ENCODE measurements at places on chromosomes 4 and X. TPM values are rescaled to one million over a fixed set of nuclear protein-coding genes. Genes with fewer than 3 reads are reported as not detected.

GRCh38 chrX:14411326-14411725, 118.0 kb upstream of the GLRA2 start:
- no peak overlapping the region for H3K27ac ChIP-seq
- no peaks in the 10 kb centered on the region for H3K36me3 ChIP-seq
- H3K27me3 ChIP-seq = no peaks in the 10 kb centered on the region
- no peak overlapping the region for H3K4me3 ChIP-seq

GRCh38 chrX:72243472-72243871, 4.6 kb upstream of the ERCC6L start:
- no peak for DNase-seq
- no peaks in the 10 kb centered on the region for H3K27me3 ChIP-seq
- H3K27ac ChIP-seq = no peak overlapping the region
- H3K4me3 ChIP-seq = no peak overlapping the region
- no peaks in the 10 kb centered on the region for H3K36me3 ChIP-seq

- H3K27ac ChIP-seq = no peak overlapping the region
- no peak overlapping the region for H3K4me3 ChIP-seq
- H3K27me3 ChIP-seq = no peaks in the 10 kb centered on the region
Measured at GRCh38 chr4:145003675-145004074, 94.3 kb downstream of the ANAPC10 start.

DNA sequence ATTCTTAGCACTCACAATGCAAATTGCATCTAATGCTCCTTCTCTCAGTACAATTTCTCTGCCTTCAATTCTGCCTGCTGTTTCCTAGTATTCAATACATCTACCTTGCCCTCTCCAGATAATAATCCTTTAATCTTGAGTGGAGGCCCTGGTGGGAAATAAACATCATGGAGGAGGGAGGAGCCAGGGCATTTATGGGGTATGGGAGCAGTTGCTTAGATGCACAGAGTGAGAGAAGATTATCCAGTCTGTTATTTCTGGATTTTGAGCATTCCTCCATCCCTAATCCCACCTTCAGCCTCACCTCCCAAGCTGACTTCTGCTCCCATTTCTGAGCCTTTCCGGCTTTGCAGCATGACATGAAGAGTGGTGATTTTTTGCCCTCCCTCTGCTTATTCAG, 127.9 kb upstream of the PPP3CA start:
- no peak overlapping the region for H3K27ac ChIP-seq
- no peaks in the 10 kb centered on the region for H3K4me1 ChIP-seq
- no peak for DNase-seq
- no peak overlapping the region for H3K4me3 ChIP-seq
- no peaks in the 10 kb centered on the region for H3K36me3 ChIP-seq
- peaks cover 11% of the 10 kb centered on the region for H3K27me3 ChIP-seq

- H3K4me3 ChIP-seq = no peak overlapping the region
- H3K36me3 ChIP-seq = no peaks in the 10 kb centered on the region
- H3K4me1 ChIP-seq = no peaks in the 10 kb centered on the region
- H3K27ac ChIP-seq = no peak overlapping the region
Measured at GRCh38 chrX:8305350-8305749, 134.3 kb upstream of the VCX2 start.

GRCh38 chr4:128376958-128377357, 89.3 kb upstream of the PGRMC2 start:
- peaks cover 2% of the 10 kb centered on the region for H3K4me1 ChIP-seq
- H3K27me3 ChIP-seq = no peaks in the 10 kb centered on the region
- H3K36me3 ChIP-seq = peaks cover 2% of the 10 kb centered on the region
- DNase-seq = no peak
- H3K4me3 ChIP-seq = no peak overlapping the region

DNA sequence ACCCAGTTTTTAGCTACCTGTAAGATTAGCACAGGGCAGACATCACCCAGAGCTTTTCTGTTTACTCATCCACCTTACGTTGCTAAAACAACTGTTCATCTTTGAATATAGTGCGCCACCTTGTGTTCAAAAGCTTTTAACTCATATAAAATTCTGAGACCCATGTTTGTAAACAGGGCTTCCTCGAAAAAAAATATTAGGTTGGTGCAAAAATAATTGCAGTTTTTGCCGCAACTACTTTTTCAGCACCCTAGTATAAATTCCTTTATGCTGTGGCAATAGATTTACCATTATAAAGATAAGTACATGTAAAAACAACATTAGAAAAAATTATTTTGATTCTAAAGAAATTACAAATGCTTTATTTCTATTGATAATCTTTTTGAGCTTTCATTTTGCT, 147.9 kb downstream of the LRBA start:
- H3K4me3 ChIP-seq = no peak overlapping the region
- DNase-seq = no peak
- no peak overlapping the region for H3K27ac ChIP-seq
- no peaks in the 10 kb centered on the region for H3K4me1 ChIP-seq

- peaks cover 11% of the 10 kb centered on the region for H3K27me3 ChIP-seq
- peak overlapping the region; percentile 62 for H3K4me3 ChIP-seq
- H3K36me3 ChIP-seq = peaks cover 28% of the 10 kb centered on the region
- peak overlapping the region; percentile 20 for H3K27ac ChIP-seq
- no peak for DNase-seq
Measured at GRCh38 chr4:78312989-78313753, 238.4 kb upstream of the ANXA3 start.

GRCh38 chr4:79209081-79209480, 116.8 kb downstream of the NAA11 start:
- no peaks in the 10 kb centered on the region for H3K4me1 ChIP-seq
- no peak overlapping the region for H3K4me3 ChIP-seq
- DNase-seq = no peak
- H3K36me3 ChIP-seq = no peaks in the 10 kb centered on the region
- peaks cover 4% of the 10 kb centered on the region for H3K27me3 ChIP-seq

DNA sequence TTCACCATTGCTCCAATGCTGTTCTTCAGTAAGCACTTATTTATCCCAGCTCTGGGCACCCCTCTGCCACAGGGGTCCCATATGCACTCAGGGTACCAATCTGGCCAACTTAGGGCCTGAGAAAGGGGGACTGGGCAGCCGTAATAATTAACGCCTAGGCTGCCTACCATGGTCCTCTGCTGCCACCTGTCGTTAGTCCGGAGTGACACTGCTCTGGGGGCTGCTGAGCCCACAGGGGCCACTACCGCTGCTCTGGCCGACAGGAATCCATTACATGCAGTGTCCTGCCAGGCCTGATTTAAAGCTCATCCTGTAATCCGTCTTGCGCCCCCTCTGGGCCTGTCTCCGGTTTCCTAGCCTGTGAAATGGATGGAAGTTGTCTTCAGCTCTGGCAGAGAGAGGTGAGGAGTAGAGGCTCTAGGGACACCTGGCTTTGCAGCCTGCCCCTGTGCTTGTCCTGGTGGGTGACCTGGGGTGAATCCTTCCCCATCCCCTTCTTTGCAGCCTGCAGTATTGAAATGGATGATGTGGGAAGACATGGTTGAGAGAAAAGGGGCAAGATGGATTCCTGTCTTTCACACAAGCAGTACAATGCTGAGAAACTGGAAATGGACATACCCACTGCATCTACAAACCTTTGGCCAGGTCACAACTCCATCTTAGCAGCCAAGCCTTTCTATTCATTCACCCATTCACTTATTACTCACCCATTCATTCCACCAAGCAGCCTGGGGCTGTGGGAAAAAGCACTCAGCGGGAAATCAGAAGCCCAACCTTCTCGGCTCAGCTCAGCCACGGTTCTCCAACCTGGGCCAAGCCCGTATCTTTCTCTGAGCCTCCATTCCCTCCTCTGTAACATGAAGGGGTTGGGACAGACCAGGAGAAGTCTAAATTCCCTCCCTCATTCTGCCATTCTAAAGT, 116.3 kb upstream of the NALF2 start:
- H3K36me3 ChIP-seq = no peaks in the 10 kb centered on the region
- peak; percentile 41 for DNase-seq
- no peak overlapping the region for H3K27ac ChIP-seq

GRCh38 chr4:140188975-140189374, 35.0 kb upstream of the MAML3 start:
- H3K27ac ChIP-seq = no peak overlapping the region
- no peak for DNase-seq
- no peak overlapping the region for H3K4me3 ChIP-seq
- no peaks in the 10 kb centered on the region for H3K4me1 ChIP-seq
- peaks cover 14% of the 10 kb centered on the region for H3K27me3 ChIP-seq

DNA sequence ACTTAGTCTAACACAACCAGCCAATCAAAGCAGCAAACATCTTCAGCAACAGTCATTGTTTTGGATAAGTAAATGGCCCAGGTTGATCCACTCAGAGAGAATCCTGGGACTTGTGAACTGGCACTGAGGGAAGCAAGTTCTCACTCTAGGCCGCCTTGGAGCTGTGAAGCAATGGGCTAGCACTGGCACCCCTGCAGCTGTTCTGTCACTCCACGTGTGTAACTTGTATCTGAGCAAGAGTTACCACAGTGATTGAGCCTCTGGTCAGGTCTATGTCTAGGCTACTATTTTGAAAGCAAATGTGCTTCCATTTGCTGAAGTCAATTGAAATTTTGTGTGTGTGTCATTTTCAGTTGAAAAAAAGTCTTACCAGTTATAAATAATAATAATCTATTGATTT, 57.2 kb upstream of the HS3ST1 start:
- peaks cover 6% of the 10 kb centered on the region for H3K36me3 ChIP-seq
- H3K27me3 ChIP-seq = no peaks in the 10 kb centered on the region
- H3K4me1 ChIP-seq = peaks cover 28% of the 10 kb centered on the region
- no peak overlapping the region for H3K27ac ChIP-seq
- no peak overlapping the region for H3K4me3 ChIP-seq

DNA sequence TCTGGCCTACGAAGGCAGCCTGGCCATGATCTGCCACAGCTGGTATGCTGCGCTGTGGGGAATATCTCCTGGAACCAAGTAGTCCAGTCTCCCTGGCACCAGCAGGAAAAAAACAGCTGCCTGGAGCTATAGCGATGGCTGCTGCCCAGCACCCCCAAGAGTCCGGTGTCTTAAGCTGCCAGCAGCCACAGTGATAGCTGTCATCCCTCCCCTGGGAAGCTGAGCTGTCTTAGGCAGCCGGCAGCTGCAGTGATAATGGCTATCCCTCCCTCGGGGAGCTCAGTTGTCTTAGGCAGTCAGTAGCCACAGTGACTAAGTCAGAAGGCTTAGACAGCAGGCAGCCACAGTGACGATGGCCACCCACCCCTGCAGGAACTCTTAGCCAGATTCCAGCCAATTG, 205.1 kb downstream of the STPG2 start:
- H3K27ac ChIP-seq = no peak overlapping the region
- H3K4me3 ChIP-seq = no peak overlapping the region
- H3K36me3 ChIP-seq = no peaks in the 10 kb centered on the region
- H3K4me1 ChIP-seq = no peaks in the 10 kb centered on the region
- no peaks in the 10 kb centered on the region for H3K27me3 ChIP-seq

The BCLAF3 gene
- total RNA-seq = 8.9 TPM

The DGAT2L6 gene
- not detected for total RNA-seq

The F11 gene
- not detected for total RNA-seq

The TMPRSS11A gene
- total RNA-seq = not detected

The SCML1 gene
- 6.6 TPM for total RNA-seq

The ZNF275 gene
- total RNA-seq = 22.6 TPM

The CENPVL3 gene
- total RNA-seq = not detected

The LAMP2 gene
- total RNA-seq = 41.8 TPM

The RS1 gene
- not detected for total RNA-seq

The TSPAN6 gene
- total RNA-seq = 0.17 TPM

The PCDH7 gene
- not detected for total RNA-seq

The ETDB gene
- not detected for total RNA-seq

The NKX6-1 gene
- total RNA-seq = not detected
